ENCODE measurements at places on chromosomes 12 and 14. TPM values are rescaled to one million over a fixed set of nuclear protein-coding genes. Genes with fewer than 3 reads are reported as not detected.

- no peak for DNase-seq
Observed at GRCh38 chr14:63039866-63040265, 5.4 kb downstream of the KCNH5 start.

GRCh38 chr12:124797321-124797720 lies 66.3 kb downstream of the SCARB1 start:
- DNase-seq, result no peak

DNA sequence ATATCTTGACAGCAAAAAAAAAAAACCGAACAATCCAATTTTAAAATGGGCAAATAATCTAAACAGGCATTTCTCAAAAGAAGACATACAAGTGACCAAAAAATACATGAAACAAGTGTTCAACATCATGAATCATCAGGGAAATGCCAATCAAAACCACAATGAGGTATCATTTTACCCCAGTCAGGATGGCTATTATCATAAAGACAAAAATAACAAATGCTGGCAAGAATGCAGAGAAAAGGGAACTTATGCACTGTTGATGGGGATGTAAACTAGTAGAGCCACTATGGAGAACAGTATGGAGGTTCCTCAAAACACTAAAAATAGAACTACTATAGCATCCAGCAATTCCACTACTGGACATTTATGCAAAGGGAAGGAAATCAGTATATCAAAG lies 448.2 kb downstream of the RGS6 start:
- no peak for DNase-seq

DNA sequence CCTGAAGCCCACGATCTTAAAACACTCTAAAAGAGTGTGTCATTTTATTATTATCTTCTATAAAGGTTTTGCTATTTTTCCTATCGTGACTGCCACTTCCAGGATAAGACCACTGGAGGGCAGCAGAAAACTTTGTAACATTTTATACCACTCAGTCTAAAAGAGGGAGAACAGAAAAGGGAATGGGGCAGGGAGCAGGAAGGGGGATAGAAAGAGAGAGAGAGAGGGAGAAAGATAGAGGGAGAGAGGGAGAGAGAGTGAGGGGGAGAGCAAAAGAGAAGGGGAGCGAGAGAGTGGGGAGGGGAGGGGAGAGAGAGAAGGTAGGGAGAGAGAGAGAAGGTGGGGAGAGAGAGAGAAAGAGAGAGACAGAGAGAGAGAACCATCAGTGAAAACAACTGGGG lies 2.0 kb upstream of the ART4 start:
- peak; percentile 67 for DNase-seq

Gene LTBP2
- total RNA-seq, result 0.60 TPM

Gene CDCA3
- total RNA-seq, result 2.7 TPM

- DNase-seq, result no peak
Observed at GRCh38 chr12:3117144-3117581, 40.0 kb downstream of the TSPAN9 start.

- no peak for DNase-seq
Observed at GRCh38 chr12:18432206-18432605, 170.9 kb downstream of the PIK3C2G start.

DNA sequence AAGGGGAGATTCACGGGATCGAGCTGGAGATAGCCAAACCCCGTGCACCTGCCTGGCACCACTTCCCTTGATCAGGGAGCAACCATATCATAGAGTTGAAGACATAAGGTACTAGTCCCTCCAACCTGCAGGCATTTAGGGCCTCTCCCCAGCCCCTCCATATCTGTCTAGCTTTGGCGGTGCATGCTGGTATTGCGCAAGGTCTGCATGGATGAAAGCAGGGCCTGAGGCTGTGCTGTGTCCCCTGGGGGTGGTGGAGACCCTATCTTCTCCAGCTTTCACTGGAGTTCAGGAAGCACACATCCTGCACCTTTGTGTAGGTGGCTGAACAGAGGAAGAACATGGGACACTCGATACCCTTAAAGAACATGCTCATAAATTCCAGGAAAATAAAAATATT lies 46.9 kb downstream of the KCTD10 start:
- no peak for DNase-seq

DNA sequence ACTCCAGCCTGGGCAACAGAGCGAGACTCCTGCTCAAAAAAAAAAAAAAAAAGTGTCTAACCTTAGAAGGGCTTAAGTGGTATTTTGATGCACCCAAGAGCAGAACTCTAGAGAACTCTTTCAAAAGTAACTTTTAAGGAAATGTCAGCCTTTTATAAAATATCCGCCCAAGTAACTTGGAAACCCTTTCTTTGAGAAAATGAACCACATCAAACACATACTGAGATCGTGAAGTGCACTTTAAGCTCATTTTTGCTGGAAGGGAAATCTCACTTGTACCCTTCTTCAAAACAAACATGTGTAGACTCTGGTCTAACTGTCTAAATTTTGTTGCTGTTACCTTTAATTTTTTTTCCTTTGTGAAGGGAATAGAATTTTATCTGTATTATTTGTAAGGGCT lies 5.5 kb downstream of the C12orf56 start:
- DNase-seq, result peak; percentile 17

DNA sequence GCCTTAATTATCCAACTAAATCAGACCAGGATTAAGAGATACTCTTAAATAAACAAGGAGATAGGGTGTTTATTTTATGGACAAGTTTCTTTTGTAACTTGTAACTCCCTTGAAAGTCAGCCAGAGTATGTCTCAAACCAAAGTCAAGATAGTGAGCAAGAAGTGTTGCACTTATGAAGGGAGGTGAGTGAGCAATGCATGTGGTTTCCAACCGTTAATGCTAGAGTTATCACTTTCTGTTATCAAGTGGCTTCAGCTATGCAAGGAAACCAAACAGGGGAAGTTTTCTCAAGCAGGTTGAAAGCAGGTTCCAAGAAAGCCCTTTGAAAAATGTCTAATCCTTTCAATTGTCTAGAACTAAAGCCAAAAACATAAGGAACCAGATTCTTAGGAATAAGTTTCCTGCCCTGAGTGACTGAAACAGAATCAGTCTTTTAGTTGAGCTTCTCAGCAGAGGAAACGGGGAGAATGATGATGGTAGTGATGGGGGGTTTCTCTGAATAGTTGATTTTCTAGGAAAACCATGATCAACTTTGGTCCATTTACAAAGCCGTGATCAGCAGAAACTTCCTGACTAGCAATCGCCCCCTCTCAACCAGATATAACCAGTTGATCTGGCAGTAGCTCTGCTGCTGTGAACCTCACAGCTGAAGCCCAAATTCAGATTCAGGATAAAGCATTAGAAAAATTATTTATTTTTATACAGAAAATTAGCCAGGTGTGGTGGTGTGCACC lies 128.4 kb downstream of the DAD1 start:
- no peak for DNase-seq

DNA sequence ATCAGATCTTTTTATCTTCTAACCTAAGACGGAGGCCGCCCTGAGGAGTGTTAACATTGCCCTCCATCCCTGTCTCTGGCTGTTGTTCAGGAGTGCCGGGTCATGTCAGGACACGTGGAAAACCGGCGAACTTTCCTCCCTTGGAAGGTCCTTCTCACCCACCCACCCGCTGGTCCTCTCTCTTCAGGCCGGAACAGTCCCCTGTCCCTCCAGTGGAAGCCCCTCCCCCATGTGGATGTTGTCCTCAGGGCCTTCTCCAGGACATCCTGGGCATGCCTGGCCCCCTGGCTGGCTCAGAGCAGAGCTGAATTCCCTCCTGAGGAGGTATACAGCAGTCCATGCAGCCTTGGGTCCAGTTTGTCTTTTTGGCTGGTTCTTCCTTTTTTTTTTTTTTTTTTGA lies 20.3 kb upstream of the ITPK1 start:
- DNase-seq, result no peak

DNA sequence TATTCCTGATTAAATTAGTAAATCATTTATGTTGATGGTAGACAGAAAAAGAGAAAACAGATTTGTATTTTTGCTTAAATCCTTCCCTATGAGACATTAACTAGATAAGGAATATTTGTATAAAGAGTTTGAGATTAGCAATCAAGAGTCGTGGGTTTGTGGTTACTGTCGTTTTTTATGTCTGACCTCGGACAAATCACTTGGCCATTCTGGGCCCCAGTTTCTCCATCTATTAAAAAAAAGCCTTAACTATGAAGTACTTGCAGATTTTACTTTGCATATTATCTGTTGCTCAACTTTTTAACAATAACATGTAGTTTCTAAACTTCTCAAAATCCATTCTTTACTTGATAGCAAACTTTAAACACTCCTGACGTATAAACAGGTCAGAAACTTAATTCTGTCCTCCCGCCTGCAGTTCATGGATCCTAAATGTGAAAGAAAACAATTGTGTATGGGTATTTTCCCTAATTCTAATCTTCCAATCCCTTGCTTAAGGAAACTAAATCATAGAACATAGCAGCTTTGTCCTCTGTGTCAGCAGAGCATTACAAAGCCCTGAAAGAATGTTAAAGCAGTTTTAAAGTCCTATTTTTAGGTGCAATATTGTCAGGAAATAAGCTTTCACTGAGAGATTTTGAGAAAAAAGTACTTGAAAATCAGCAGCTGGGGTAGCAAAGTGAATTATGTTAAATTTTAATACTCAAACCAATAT lies 118.2 kb downstream of the GPR135 start:
- no peak for DNase-seq

Gene AQP5
- total RNA-seq, result not detected

Gene PSME1
- 202 TPM for total RNA-seq

- no peak for DNase-seq
Observed at GRCh38 chr14:102088012-102088792, 1.4 kb upstream of the HSP90AA1 start.

- DNase-seq, result no peak
Observed at GRCh38 chr12:105409801-105410471, 79.4 kb downstream of the C12orf75 start.

Gene TNFRSF1A
- total RNA-seq, result 97.6 TPM

GRCh38 chr12:123483602-123484248 lies 25.8 kb downstream of the SNRNP35 start:
- DNase-seq, result no peak

DNA sequence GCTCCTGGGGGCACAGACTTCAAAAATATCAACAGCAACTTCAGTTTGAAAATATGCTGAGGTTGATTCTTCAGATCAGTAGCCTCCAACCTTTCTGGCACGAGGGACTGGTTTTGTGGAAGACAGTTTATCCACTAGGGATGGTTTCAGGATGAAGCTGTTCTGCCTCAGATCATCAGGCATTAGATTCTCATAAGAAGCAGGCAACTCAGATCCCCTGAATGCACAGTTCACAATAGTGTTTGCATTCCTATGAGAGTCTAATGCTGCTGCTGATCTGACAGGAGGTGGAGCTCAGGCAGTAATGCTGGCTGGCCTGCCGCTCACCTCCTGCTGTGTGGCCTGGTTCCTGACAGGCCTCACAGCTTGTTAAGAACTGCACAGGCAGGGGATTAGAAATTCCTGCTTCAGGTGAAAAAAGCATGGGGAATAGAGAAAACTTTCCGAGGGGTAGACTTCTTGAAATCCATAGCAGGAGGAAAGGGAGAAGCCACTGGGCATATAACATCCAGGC lies 12.8 kb downstream of the EPYC start:
- DNase-seq, result no peak

DNA sequence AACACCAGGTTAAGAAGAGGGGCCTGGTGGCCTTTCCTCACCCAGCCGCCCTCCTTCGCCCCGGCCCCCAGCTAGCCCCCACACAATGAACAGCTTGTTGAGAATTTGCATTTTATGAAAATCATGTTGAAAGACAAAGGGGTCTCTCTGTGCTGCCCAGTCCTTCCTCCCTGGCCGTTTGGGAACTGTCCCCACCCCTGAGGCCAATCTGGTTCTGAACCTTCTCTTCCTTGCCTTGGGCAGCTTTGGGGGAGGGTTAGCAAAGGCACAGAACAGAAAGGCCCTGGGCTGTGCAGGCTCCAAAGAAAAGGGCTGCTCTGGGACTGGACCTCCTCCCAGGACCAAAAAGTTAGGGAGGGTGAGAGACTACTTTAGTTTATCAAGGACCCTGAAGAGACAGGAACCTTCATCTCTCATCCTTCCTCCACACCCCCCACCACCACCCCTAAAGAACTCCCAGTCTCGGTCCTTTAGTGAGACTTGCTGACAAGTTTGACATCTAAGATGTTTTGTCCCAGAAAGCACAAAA lies 1.3 kb downstream of the TAMALIN start:
- DNase-seq, result no peak
